ENCODE measurements at places on chromosomes 5 and 9.

DNA sequence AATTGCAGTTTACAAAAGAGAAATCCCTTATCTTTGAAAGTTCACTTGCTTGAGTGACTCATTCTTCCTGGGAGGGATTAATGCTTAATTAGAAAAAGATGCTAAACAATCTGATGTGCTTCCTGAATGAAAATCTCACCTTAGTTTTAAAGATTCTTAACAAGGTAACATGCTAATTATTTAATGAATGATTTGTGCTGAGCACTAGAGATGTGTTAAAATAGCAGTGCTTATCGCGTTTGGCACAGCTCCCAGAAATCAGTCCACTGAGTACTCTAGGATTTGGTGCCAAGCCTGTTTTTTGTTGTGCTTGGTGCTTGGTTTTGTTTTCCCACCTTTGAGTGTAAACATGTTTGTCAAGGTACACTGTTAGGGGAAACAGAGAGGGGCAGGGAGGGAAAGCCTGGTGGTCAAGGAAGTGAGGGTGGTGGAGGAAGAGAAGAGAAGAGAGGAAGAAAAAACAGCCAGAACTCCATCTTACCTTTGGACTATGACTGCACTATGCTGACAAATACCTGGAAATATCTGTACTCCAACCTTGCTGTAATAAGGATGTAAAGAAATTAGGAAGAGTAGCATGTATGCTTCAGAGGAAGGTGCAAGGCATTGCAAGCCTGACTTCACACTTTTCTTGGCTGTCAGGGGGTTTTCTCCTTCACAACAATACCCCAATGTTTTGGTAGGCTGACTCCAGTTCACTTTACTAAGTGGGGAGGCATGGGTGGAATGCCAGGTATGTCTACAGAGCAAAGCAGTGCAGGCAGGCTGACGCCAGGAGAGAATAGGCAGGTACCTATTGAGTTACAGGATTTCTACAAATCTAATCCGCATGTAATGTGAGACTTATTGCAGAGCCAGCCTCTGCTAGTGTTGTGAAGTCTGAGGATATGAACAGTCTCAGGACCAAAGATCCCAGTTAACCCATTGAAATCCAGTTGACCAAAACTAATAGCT lies 157.2 kb upstream of the ISL1 start:
- DNase-seq, result no peak

DNA sequence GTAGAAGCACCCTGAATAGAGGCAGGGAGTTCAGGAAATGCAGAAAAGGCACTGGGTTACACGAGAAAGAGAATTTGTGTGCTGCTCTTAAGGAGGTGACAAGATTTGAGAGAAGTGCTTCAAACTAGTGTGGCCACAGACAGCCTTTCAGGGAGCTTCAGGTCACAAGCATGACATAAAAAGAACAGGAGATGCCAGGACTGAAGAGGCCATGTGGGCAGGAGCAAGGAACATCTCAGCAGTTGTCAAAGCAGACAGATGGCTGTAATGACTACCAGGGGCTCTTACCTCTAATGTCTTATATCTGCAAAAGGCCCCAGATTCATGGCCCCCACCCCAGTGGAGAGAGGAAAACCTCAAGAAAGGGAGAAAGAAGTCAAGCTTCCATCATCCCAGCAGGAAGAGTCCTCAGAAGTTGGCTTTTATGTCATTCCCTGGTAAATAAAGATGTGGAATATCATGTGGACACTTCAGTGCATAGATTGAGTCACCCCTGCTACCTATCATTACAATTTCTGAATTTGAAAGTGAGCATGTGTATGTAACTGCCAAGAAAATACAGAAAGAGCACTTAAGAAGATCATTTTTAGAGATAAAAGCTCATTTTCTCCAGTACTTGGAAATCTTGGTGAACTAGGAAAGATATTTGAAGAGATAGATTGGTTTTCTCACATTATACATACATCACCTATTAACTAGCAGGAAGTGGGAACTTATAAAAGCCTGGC lies 214.4 kb upstream of the RORB start:
- no peak for DNase-seq

DNA sequence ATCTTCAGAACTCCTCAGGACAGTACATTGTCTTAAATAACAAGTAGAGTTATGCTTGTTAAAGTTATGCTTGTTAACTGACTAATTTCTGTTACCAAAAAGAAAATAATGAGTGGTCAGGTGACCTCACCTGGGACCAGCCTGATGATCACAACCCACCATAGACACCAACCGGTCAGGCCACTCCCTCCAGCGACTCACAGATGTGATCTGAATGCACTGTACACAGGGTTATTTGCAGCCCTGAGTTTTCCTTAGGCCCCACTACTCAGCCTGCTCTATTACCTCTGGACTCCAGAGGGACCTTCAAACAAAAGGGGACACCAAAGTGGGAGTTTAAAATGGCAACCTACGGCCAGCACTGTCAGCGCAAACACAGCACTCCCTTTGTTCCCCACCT lies 55.3 kb downstream of the ARSB start:
- no peak for DNase-seq

- no peak for DNase-seq
Measured at GRCh38 chr5:81395262-81395661, 1.3 kb upstream of the ACOT12 start.

DNA sequence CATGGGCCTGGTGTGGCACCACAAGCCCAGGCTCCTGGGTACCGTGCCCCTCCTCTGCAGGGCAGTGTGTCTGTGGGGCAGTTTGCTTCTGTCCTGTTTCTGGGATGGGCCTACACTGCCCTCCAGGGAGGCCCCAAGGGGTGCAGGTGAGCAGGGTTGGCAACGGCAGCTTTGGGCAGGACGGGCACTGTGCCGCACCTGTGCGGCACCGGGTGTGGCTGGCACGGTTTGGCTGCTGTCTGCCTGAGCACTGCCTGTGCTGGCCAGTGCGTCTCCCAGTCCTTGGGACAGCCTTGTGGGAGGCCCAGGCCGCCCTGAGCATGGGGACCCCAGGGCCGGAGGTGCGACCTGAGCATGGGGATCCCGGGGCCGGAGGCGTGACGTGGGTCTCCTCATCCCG lies 37.2 kb downstream of the RXRA start:
- no peak for DNase-seq

DNA sequence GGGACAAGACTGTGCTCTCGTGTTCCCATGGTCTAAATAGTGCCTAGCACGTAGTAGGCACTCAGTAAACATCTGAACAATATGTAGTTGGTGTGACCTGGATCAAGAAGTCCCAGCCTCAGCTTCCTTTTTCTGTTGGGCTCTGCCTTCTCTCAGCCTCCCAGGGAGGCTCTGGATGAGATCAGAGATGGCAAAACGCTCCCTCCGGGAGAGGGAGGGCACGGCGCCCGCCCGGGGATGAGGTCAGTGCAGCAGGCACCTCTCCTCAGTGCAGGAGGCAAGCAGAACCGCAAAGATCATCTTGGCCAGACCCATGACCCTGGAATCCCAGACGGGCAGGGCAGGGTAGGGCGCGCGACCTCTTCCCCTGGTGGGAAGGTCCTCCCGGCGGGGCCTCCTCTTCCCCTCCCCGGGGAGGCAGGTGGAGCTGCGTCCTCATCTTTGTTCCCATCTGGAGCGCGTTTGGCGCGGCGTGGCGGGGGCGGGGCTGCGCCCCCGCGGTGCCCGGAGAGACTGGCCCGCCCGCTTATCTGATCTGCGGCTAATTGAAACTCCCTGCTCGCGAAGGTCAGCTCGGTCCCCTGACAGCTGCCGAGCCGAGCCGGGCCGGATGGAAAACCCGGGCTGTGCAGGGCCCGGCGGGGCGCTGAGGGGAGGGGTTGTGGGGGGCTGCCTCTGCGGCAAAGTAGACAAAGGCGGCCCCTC lies 60.9 kb downstream of the CXXC5 start:
- DNase-seq, result peak; percentile 49

DNA sequence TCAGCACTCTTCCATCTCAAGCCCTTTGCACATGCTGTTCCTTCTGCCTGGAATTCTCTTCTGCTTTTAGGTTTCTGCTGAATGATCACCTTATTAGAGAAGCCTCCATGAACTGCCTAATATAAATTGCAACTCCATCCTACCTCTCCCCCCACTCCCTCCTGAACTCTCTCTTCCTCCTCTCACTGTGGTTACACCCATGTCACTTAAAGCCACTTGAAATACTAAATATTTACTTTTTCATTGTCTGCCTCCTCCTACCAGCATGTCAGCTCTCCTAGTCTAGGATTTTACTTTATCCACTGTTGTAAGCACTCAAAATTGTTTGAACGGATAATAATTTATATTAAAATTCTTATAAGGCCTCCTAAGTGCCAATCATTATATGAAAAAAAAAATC lies 43.8 kb downstream of the ACTL7B start:
- no peak for DNase-seq

GRCh38 chr9:7228726-7229125 lies 471.0 kb downstream of the KDM4C start:
- DNase-seq, result no peak

GRCh38 chr5:129137637-129138036 lies 43.1 kb downstream of the ISOC1 start:
- DNase-seq, result no peak

DNA sequence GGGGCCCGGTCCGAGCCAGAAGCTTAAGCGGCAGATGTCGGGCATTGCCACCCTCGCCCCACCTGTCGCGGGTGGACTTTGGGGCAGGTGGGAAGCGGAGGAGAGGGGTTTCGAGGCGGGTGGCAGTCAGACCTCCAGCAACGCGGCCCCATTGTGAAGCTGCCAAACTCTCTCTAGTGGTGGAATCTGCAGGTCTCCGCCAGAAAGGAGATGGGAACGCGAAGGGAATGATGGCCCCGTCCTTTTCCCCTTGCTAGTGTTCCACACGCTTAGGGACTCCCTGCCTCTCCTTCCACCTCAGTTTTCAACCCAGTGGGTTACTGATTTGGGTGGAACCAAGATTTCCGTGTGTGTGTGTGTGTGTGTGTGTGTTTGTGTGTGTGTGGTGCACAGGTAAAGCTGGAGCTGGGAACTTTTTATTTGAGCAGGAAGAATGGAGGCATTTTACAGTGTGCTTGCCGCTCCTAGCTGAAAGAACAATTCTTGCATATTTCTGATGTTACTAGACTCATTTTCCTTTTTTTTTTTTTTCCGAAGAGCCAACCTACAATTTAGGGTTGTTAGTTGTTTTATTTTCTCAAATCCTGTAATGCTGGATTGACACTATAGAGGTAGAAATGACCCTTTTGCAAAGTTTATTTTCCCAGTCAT lies 1.3 kb downstream of the MACIR start:
- no peak for DNase-seq

GRCh38 chr5:104344809-104345208 lies 782.2 kb upstream of the NUDT12 start:
- DNase-seq, result no peak

DNA sequence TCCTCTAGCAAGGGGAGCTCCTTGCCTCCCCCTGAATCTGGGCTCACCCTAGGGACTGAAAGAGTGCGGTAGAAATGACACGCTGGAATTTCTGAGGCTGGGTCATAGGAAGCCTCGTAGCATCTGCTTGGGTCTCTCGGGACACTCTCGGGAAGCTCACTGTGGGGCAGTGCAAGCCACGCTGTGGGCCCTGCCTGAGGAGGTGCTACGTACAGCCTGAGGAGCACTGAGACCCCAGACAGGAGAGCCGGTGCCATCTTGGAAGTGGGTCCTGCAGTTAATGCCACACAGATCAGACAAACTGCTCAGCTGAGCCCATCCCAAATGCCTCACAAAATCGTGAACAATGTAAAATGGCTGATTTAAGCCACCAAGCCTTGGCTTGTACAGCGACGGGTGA lies 1.8 kb downstream of the MRPL36 start:
- no peak for DNase-seq

- DNase-seq, result no peak
Measured at GRCh38 chr5:88808153-88808552, 74.8 kb downstream of the MEF2C start.

DNA sequence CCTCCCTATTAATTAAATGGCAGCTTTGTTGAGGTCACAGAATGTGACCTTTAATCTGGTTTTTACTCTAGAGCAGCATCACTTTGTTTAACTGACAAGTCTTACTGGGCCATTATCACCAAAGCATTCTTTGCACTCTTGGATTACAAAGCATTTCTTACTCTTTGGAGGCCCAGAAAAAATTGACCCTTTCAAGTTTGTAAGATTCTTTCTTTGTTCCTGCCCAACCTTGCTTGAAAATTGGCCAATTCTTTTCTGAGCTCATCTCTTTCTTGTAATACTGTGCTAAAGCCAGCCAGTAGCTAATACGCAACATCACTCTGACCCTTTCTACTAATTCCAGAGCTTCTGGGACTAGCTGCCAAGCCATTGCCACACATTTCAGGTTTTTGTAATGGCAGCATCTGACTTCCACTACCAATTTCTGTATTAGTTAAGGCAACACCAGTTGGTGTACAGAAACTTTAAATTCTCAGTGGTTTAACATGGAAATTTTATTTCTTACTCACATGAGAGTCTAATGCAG lies 131.6 kb downstream of the PRDM6 start:
- no peak for DNase-seq

GRCh38 chr9:60545346-60545877 lies 368.8 kb upstream of the SPATA31A5 start:
- no peak for DNase-seq

DNA sequence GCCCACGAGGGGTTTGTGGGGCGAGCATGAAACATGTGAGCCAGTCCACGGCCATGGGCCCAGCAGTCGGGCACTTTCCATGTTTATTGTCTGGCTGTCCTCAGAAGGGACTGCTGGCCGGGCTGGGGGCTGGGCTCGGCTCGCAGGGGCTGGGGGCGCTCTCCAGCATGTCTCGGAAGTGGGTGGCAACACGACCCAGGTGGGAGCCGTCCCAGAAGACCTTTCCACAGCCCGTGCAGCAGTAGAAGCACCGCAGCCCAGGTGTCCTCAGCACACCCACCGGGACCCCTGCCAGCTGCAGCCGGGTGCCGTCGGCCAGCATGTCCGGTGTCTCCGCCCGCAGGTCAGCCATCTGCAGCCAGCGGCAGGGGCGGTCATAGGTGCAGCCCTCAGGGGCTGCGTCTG lies 4.8 kb upstream of the NRARP start:
- DNase-seq, result no peak

DNA sequence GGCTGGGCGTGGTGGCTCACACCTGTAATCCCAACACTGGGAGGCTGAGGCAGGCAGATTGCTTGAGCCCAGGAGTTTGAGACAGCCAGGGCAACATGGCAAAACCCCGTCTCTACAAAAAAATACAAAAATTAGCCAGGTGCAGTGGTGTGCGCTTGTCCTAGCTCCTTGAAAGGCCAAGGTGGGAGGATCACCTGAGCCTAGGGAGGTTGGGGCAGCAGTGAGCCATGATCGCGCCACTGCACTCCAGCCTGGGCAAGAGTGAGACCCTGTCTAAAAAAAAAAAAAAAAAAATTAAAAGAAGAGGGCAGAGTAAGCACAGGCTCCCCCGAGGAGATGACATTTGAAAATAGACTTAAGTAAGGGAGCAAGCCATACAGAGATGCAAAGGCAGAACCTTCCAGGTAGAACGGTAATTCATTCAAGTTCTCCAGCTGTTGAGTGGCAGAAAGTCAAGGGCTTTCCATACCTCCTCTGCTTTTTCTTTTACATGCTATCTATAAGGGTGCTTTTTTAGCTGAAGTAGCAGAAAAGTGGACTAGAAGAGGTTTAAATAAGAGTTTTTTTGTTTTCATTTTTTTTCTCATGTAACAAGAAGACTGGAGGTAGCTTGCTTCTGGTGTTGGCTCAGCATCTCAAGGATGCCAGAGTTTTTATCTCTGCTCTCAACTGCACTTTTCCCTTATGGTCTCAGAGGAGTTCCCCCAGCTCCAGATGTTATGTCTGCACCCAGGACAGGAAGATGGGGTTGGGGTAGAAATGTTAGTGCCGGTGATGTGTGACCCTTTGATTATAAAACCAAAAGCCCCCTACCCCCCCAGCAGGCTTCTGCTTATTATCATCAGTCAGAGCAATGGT lies 40.8 kb downstream of the ERGIC1 start:
- no peak for DNase-seq

GRCh38 chr9:22457448-22457847 lies 10.8 kb downstream of the DMRTA1 start:
- no peak for DNase-seq
